COR-L47 (cell line): ENCODE measurements at places on chromosomes 5 and 9.

- DNase-seq, result no peak
These were observed 5.4 kb downstream of the MED22 start for GRCh38 chr9:133342570-133342969.

DNA sequence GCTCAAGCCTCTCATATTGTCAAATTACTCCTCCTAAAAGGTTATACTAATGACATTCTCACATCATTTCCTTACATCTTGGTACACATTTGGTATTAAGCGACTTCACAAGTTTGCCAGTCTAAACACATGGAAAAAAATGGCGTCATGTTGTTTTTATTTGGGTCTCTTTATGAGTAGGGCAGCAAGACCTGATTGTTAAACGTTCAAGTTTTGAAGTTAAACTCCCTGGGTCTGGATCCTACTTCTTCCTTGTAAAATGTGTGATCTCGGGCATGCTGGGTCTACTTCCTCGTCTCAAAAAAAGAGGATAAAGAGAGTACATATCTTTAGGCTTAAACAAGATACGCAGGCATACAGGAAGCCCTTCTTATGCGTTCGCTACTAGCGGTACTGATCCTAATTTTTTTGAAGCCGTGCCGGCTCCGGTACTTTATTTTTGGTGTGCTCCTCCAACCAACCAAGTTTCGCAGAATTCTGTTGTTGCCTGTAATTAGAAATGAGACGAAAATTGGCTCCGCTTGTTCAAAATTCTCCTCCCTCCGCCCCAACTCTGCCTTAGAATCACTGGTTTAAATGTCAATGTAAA, 596 bp upstream of the CDC37L1 start:
- DNase-seq, result peak; percentile 19

GRCh38 chr9:89309166-89309565, 1.8 kb upstream of the CKS2 start:
- no peak for DNase-seq

DNA sequence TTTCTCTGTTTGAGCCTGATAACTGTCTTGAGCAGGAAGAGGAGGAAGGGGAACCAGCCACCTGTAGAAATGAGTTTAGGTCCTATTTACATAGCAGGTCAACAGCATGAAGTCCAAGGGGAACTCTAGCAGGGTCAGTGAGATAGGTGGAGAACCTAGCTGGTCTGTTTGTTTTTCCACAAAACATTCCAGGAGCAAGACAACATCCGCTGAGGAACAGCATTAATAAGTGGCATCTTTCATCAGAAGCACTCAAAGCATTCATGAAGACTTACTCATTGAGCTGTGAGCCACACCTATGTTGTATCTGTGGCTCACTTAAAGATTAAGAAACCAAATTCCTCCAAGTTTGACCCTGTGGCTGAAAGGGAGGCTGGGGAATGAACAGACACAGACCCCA, 115.9 kb downstream of the ACTBL2 start:
- no peak for DNase-seq

GRCh38 chr5:146173597-146173996, 8.9 kb downstream of the LARS1 start:
- DNase-seq, result no peak

- no peak for DNase-seq
These were observed 69.1 kb downstream of the HABP4 start for GRCh38 chr9:96519095-96519494.

DNA sequence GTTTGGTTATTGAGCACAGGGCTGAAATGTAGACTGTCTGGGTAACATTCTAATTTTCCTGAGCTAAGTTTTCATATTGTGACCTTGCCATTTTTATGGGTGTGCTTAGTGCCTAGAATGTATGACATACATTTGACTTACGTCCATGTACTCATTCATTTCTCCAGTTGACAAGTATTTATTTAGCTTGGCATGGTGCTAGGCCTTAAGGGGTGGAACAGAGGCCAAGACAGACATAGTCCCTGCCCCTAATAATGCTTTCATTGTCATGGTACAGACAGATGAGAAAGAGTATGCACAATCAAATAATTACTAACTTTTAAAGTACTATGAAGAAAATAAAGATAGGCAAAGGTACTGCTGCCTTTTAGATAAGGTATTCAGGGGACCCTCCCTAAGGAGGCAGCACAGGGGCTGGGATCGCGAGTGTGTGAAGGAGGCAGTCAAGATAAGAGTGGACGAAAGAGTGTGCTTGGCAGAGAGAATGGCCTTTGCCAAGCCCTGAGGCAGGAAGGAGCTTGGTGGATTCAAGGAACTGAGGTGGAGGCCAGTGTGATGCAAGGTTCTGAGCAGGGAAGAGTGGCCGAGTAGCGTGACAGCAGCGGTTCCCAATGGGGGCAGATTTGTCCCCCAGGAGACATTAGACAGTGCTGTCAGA, 128.0 kb downstream of the PIP5K1B start:
- DNase-seq, result no peak
